ENCODE measurements at places on chromosomes 2 and 18.
A peak's percentile ranks its signal among the peaks of the same experiment; 100 is the strongest.

DNA sequence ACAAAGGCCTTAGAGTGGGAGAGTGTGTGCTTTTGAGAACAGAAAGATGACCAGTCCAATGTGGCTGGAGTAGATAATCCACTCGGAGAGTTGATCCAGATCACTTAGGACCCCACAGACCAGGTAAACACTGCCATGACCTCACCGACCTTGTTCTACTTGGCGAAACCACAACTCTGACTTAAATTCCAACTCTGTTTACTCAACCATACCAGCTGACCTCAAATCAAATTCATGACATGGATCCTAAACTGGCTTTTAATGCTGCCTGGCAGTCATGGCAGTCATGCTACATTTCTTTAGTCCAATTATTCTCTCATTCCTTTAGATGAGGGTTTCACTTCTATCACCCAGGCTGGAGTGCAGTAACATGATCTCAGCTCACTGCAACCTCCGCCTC lies 347.1 kb upstream of the FAM98A start:
- no peak for DNase-seq

GRCh38 chr2:29016504-29016903 lies 35.4 kb downstream of the TOGARAM2 start:
- no peak for DNase-seq

- peak; percentile 54 for DNase-seq
Observed at GRCh38 chr2:219104107-219105035, 43.6 kb upstream of the IHH start.

- DNase-seq = no peak
Observed at GRCh38 chr18:12882453-12883371, 1.3 kb downstream of the PTPN2 start.

DNA sequence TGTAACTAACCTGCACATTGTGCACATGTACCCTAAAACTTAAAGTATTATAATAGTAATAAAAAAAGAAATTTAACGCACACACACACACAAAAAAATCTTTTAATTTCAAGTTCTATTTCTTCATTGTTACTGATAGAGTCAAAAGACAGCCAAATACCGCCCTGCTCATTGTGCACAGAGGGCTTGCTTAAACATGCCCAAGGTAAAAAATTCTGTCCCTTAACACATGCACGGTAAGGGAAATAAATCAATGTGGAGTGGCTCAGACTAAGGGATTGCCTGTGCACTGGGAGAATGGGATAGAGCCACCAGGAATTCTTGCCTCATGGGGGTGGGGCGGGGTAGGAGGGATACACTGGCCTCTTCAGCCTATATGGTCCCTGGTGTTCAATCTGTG lies 468.0 kb downstream of the NUP35 start:
- DNase-seq = no peak

GRCh38 chr2:33086400-33087015 lies 139.8 kb downstream of the LTBP1 start:
- DNase-seq = no peak

- no peak for DNase-seq
Observed at GRCh38 chr2:136375017-136375901, 257.3 kb upstream of the CXCR4 start.

DNA sequence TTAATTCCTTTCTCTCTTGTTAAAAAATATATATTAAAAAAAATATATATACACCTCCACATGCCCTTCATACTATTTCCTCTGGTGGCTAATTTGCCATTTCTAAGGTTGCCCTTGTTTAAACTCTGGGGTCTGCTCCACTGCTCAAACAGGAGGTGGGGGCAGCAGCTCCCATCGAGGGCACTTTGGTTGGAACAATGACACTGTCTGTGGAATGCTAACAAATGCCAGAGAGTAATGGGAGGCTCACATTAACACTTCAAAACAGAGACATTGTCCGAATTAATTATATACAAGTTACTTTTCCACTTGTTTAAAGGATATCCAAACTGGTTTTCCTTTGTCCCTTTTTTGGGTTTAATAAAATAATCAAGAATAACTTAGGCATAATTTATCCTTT lies 58.8 kb upstream of the CD302 start:
- no peak for DNase-seq

DNA sequence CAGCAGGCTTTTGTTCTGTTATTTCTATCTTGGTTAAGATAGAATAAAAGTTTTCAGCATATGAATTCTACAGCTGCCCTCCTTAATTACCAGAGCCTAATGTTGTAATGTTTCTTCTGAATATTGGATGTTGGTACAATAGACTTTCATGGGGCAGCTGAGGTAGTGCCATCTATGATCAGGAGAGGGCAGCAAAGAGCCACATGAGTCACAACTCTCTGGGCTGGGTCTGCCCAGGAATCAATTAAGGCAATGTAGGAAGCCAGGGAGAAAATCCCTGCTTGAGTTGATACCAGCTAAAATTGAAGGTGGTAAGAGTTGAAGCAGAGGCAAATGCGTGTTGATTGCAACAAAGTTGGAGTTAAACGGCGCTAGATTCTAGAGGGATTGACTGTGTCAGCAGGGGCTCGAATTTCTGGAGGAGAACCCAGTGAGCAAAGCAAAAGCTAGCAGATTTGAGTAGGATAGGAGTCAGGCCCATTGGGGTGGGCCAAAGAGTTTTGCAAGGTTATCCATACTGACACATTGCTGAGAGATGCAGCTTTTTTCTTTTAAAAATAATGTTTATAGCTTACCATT lies 10.6 kb upstream of the MC5R start:
- DNase-seq = peak; percentile 64

- DNase-seq = no peak
Observed at GRCh38 chr2:73933194-73933593, 6.5 kb downstream of the DGUOK start.

- no peak for DNase-seq
Observed at GRCh38 chr2:10188729-10189305, 66.3 kb downstream of the RRM2 start.

DNA sequence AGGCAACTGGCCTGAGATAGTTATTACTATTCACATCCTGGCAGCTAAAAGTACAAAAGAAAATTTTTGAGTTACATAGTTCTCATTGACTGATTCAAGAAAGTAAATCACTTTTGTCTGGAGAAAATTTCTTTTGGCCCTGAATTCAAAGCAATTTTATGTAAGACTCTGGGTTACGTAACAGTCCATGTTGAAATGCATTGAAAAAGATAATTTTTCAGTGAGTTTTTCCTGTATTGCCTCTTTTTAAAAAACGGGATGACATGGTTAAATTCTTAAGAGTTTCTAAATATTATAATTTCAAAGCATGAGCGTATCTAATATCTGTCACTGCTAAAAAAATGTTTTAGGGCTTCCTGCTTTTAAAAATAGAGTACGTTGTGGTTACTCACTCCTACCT lies 72.7 kb downstream of the ANKRD12 start:
- DNase-seq = no peak

- DNase-seq = no peak
Observed at GRCh38 chr2:237492137-237492890, 5.3 kb downstream of the MLPH start.

DNA sequence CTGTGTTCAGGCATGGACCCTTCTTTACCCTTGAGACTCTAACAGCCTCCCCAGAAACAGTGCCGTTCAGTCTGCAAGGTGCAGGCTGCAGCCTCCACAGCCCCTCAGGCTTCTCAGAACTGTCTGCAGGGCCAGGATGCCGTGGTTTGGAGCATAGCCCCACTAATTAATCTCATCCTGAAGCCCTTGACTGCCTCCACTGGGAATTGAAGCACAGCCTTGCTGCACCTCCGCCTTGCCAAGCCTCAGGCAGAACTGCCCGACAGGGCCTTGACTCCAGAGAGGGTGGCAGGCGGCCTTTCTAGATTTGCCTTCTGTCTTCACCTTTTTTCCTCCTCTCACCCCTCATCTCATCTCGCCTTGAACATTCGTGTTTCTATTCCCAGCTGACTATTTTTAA lies 119.8 kb downstream of the NRP2 start:
- peak; percentile 46 for DNase-seq

DNA sequence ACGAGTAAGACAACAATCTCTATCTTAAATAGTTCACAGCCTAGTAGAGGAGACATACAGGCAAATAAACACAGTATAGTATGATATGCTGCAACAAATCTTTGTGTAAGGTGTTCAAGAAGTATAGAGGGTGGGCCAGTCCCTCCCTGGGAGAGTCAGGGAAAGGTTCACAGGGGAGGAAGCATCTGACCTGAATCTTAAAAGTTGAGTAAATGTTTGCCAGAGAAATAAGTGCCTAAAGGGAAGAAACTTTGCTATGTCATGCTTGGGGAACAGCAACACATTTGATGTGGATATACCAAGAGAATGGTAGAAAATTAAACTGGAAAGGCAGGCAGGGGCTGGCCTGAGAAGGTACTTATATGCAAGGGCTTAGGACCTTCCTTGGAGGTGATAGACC lies 125.7 kb upstream of the CYP26B1 start:
- DNase-seq = no peak

Measured in SK-N-DZ (cell line).